ENCODE measurements at places on chromosomes 7 and 10.

GRCh38 chr7:30787486-30787885 is 16.3 kb downstream of the MINDY4 start:
- no peak for DNase-seq

DNA sequence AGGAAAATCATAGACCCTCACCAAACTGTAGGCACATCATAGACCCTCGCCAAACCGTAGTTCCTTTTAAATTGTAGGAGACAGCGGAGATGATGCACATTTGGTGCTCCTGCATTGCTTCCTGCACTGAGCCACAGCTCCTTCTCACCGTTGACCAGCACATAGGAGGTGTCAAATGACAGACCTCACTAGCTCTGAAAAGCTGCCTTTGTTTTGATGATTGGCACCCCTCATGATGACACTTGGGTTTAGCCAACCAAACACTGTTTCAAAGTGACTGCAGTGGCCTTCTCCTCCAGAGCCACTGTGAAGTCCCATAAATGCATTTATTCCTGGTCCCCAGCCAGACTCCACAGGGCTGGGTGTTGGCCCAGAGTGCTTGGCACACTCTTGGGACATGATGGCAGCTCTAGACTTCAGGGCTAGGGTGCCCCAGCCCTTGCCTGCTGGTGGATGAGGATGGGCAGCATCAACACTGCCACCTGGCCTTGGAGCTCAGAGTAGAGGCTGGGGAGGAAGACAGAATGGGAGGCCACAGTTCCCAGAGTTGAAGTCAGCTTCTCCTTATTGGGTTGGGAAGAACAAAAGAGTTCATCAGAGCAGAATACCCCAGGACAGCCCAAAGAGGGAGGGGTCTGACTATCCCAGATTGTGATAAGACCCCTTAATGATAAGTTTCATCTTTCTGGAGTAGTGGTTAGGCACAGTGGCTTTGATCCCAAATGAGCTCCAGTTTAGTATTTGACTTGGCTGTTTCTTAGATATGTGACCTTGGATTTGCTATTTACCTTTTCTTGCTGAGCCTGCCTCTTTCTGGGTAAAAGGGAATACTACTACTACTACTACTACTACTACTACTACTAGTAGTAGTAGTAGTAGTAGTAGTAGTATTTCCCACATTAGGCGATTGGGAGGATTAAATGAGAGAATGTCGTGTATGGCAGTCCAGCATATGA is 75.3 kb downstream of the MTPN start:
- DNase-seq = no peak

GRCh38 chr7:66523409-66523808 is 105.3 kb upstream of the KCTD7 start:
- peak; percentile 58 for DNase-seq

DNA sequence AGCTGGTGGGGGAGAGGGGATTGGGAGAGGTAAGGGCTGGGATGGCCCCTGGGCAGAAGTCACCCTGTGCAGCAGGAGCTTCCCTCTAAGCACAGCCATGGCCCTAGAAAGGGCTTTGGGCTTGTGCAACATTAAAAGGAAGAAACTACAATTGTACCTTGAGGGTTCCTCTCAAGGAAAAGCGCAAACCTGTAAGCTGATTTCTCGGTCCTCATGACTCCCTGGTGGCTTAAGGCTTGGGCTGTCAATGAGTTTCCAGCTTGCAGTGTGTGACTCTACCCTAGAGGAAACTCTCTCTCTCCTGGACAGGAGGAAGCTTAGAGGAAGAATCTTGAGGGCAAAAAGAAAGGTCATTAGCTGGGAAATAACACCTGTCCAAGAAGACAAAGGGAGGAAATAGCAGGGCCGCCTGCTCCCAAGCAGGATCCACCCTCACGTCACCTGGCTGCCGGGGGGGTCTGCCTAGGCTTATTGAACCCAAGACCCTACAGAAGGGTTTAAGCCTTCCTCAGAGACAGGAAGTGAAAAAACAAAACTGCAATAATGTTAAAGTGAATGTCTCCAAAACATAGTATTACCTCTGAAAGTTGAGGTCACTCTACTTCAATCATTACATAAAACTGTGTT is 112.5 kb downstream of the WDR11 start:
- DNase-seq = no peak

DNA sequence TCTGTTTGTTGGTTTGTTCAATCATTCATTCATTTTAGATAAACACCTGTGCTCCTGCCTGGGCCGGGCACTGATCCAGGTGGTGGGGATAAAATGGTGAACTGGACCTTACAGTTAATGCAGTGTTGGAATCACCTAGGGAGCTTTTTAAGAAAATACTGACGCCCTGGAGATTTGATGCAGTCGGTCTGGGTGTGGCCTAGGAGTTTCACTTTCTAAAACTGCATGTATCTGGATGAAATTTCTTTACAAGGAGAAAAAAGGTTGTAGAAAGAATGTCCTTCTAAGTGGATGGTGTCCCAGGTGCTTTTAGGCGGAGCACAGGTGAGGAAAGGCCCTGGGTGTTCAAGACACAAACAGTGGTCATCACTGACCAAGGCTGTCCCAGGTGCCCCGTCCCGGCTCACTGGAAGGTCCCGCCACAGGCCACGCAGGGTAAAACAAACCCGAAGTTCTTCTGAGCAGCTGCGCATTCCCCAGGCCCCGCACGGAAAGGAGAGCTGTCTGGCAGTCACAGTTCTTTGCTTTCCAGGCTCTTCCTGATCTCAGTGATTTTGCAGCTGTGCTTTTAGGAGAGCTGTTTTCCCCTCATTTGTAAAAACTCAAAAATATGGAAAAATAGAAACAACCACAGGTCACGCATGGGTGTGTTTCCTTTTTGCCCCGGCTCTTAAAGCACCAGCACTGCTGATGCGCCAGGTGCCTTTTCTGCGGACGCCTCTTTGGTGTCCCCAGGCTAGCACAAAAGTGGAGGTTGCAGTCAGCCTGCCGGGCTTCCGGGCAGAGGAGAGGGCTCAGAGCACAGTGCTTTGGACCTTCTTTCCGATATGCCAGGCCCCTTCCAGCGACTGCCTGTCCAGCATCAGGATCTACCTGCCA is 161.9 kb downstream of the GRK5 start:
- DNase-seq = no peak
